Stimulated activated CD4-positive, alpha-beta T cell treated with anti-CD3 and anti-CD28 coated beads, Interleukin-4, amount 100 ng/mL, for 4 hours (primary cell): ENCODE measurements at places on chromosomes 4 and X.

GRCh38 chr4:107153956-107154355, 117.8 kb upstream of the DKK2 start:
- DNase-seq, result no peak

- DNase-seq, result no peak
Observed at GRCh38 chrX:100717363-100717762, 14.6 kb downstream of the SYTL4 start.

DNA sequence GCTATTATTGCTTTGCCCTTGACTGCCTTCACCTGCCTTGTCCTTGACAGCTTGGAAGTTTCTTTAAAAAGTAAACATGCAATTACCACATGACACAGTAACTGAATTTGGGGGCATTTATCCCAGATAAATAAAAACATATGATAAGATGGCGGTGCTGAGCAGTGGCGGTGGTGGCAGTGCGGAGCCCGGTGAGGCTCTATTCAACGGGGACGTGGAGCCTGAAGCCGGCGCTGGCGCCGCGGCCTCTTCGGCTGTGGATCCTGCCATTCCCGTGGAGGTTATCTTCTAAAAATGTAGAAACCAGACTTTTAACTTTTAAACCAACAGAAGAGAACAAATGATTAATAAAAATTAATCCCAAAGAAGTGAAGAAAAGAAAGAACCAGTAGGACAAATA, 59.7 kb upstream of the ZDHHC15 start:
- no peak for DNase-seq

DNA sequence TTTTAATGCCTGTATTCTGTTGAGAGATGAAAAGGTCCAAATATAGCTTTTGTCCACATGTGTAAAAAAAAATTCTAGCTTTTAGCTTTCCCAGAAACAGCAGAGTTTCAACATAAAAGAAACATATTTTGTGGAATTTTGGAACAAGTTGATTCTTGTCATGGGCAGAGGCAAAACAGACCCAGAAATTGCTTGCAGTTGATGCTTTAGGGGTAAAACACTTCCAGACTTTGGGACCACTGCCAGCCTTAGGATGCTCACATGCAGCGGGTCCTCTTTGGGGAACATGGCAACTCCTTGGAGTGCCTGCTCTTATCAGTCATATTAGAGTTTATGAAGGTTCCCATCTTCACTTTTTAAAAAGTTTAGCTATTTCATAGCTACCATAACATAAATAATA, 30.4 kb downstream of the DCLK2 start:
- DNase-seq, result no peak

GRCh38 chrX:118496763-118497079, 1.1 kb downstream of the DOCK11 start:
- DNase-seq, result no peak

GRCh38 chr4:136754810-136755530, 777.3 kb downstream of the PCDH18 start:
- no peak for DNase-seq

DNA sequence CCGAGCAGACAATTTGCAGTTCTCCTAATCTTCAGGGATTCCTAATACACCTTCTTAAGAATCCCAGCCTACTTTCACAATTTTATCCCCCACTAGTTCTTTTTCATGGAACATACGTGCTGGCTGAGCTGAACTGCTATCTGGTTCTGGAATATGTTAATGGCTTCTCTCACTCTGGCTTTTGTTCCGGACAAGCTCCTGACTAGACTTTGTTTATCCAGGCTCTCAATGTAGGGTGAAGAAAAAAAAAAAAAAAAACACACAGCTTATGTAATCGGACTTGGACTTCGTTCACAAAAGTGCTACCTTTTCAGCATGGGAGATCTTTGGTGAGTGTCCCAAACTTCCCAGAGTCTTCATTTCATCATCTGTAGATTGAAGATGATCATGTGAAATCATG, 555.4 kb upstream of the CPEB2 start:
- no peak for DNase-seq

GRCh38 chr4:14883166-14883565, 119.1 kb upstream of the CPEB2 start:
- DNase-seq, result no peak

- no peak for DNase-seq
Observed at GRCh38 chrX:134654398-134655012, 3.8 kb downstream of the PLAC1 start.

- no peak for DNase-seq
Observed at GRCh38 chr4:25513814-25514213, 136.8 kb downstream of the ANAPC4 start.

- DNase-seq, result no peak
Observed at GRCh38 chrX:74514384-74514783, 93.1 kb downstream of the SLC16A2 start.

GRCh38 chr4:155478336-155478835, 101.6 kb upstream of the MAP9 start:
- no peak for DNase-seq

DNA sequence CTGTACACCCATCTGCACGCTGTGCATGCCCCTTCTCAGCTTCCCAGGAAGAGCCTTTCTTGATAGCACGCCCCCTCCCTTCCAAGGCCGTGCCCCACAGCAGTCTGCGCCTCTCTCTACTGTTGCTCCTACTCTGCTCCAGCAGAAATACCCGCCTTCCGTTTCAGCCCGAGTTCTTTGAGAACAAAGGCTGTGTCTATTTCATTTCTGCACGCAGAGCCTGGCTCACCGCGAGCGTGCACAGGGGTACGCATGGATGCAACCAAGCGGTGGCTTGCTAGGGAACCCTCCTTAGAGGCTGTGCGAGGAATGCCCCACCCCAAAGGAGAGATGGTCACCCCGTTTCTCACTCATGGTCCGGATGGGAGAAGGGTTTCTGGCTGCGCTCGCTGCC, 485 bp downstream of the AADAT start:
- DNase-seq, result no peak

DNA sequence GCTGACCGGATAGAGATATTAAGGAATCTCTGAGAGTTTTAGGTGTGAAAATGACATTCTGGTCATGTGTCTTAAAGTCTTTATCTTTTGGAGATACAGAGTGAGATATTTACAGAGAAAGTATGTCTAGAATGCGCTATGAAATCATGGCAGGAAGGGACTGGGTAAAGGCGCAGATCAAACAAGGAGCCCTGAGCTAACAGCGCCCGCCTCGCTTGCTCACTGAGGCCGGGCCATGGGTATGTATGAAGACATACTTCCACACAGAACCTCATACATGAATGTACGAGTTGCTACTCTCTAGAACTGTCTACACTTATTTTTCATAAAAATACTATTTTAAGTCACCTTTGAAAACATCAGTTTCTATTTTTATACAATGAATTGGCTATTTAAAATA, 20.0 kb downstream of the FAM53A start:
- DNase-seq, result no peak

GRCh38 chr4:53935780-53936179, 128.6 kb downstream of the CHIC2 start:
- no peak for DNase-seq

DNA sequence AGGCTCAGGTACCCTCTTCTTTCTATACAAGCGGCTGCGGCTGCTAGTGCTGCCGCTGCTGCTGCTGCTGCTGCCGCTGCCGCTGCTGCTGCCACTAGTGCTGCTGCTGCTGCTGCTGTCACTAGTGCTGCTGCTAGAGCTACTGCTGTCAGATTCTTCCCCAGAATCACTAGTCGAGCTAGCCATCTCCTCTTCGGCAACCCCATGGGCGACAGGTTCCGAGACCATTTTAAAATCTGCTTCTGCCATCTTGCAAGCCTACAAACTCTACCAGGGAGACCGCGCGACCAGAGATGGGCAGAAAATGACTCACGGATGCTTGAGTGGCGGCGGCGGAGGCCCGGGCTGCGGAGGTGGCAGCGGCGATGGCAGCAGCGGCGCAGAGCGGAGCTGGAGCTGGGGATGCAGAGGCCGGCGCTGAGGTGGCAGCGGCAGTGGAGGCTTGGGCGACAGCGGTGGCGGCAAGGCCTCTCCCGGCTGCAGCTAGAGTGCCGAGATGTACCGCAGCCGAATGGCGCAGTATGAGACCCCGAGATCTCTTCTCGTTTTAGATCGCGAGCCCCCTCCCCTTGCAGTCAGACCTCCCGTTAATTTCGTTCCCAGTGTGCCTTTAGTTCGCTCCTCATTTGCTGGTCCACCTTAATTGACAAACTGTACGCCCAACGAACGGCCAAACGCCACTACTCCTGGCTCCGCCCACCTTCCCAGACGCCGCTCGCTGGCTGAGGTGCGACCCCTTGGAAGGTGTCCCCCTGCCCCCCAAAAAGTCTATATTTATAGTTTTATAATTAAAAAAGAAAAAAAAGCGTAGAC, at the start of gene NAP1L3:
NAP1L3 (minus strand) TSS at position 523 of the 813 bp plus-strand sequence; CDS start at position 249, 274 bp downstream.
- peak; percentile 54 for DNase-seq

DNA sequence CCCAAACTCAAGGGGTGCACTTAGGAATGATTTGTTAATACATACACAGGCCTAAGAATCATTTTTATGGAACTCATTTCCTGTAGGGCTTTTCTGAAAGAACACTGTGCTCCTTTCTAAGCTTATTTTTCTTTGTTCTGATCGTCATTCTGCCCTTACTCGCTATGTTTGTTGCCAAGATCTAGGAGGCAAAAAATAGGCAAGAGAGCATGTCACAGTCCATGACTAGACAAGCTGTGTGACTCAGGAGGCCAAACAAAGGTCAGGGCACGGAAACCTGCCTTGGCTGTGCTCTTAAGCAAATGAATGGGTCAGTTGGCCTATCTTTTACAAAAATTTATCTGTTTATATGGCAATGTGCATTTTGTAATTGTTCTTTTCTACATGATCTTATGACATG, 42.5 kb upstream of the C1GALT1C1 start:
- DNase-seq, result no peak
